Astrocyte of the cerebellum (primary cell): ENCODE measurements at places on chromosomes 3 and 15.

- DNase-seq = no peak
These were observed 34.2 kb downstream of the CLEC3B start for GRCh38 chr3:45060165-45060892.

GRCh38 chr3:24359102-24359501 lies 135.5 kb downstream of the THRB start:
- no peak for DNase-seq

DNA sequence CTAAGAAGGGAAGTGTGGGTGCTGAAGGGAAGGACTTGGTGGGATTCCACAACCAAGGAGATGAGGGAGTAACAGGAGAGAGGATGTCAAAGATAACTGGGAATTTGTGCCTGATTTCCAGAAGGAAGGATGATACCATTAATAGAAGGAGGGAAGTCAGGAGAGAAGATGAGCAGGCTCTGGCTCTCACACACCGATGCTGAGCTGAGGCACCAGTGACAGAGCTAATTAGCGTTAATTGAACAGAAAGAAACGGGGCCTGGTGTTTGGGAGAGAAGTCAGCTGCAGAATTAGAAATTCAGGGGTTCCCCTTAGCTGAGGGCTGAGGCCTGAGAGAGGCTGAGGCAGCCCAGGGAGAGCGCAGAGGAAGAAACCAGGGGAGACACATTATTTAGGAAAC lies 11.9 kb upstream of the PDIA5 start:
- DNase-seq = no peak

DNA sequence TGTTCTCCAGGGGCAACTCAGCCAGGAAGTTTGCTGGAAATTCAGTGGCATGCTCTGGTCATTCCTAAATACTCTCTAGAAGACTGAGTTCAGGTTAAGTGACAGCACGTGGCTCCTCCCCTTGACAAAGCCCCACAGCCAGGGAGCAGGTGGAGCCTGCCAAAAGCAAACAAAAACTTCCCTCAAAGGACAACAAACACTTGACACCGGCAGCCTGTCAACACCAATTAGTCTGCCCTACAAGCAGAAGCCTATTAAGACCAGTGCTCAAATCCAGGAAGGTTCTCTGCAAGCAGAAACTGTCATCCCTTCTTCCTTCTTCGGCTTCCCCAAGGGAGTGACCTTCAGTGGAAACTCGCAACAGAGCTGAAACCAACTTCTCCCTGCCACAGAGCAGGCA lies 5.0 kb downstream of the MEX3B start:
- no peak for DNase-seq

- no peak for DNase-seq
These were observed 31.4 kb upstream of the CD47 start for GRCh38 chr3:108122276-108122675.

DNA sequence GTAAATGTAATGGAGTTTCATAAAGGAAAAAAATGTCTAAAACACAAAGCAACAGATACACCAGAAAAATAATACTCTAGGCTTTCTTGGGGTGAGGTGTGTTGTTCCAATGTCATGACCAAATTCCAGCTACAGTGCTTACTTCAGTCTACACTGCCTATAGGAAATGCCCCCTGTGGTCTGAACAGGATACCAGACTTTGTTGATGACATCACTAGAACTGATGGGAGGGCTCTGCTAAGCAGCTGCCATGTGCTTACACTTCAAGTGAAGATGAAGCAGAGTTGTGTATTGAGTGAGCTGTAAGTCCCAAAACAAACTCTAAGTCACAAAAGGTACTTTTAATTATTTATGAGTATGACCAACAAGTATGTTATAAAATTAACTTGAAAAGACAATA lies 456.1 kb upstream of the IL12A start:
- DNase-seq = no peak

GRCh38 chr3:35296533-35296932 lies 342.8 kb upstream of the ARPP21 start:
- no peak for DNase-seq

DNA sequence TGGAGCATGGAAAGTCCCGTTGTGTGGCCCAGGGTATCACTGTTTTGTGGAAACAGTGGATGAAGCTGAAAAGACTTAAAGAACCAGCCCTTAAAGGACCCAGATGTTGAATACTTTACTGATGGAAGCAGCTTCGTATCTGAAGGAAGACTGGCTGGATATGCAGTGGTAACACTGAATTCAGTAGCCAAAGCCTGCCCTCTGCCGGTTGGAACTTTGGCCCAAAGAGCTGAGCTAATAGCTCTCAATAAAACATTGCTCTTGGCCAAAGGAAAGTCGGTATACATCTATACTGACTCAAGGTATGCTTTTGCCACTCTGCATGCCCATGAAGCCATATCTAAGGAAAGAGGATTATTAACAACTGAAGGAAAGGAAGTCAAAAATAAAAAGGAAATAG lies 885.4 kb downstream of the PDCD6IP start:
- DNase-seq = peak; percentile 16

- no peak for DNase-seq
These were observed 890.9 kb downstream of the GBE1 start for GRCh38 chr3:80870476-80871041.

- DNase-seq = no peak
These were observed 1166.5 kb downstream of the ROBO1 start for GRCh38 chr3:78601249-78601648.

- DNase-seq = peak; percentile 4
These were observed 26.7 kb upstream of the PIK3R4 start for GRCh38 chr3:130773366-130773765.

GRCh38 chr3:54696313-54696712 lies 231.5 kb downstream of the LRTM1 start:
- no peak for DNase-seq

- no peak for DNase-seq
These were observed 35.5 kb downstream of the ATP8B4 start for GRCh38 chr15:50083424-50084025.

DNA sequence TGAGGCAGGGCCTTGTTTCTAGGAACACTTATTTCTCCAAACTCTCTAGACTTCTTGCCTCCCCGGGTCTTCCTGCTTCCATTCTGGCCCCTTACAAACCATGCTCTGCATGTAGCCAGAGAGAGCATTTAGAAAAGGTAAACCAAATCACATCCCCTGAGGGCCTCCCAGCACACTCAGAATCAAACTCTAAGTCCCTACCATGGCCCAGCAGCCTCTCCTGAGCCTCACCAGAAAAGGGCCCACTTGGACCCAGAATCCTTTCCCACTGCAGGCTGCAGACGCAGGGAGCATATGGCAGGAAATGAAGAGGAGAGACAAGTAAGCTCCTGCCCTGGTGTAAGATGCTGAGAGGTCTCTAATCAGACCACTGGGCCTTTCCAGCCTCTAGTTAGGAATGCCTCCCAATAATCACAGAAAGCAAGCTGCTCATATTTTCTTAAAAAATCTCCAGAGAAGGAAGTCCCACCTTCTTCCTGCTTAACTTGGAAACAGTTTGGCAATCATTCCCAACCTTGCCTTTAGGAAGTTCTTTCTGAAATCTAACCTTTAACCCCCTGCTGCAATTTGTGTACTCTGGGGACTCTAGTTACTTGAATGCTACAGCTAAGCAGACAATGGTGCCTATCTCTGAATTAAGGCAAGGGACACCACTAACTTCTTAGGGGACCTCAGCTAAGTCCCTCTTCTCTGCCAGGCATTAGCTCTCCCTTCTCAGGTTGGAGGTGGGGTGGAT lies 4.2 kb downstream of the AMOTL2 start:
- DNase-seq = no peak

DNA sequence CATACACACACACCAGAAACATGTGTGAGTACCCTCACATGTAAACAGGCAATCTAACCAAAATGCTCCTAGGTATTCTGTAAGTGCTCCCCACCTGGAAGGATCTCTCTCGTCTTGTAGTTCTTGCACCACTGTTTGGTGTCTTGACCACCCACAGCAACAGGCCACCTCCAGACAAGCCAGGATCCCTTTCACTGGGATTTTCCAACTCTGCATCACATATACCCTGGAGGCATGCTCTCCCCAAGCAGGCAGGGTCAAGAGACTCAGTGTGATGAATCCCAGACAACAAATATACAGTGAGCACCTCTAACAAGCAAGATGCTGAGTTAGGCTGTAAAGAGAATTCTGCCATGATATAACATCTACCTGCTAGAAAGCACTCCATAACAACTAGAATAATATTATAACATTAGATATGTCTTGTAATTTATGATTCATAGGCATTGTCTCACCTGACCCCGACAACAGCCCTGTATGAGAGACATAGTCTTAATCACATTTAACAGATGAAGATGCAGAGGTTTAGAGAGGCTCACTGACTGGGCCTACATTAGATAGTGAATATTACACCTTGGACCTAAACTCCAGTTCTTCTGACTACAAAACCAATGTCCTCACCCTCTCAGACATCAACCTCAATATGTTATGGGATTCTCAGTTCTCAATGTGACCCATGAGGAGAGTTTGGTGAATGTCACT lies 76.5 kb upstream of the BCL6 start:
- DNase-seq = no peak

DNA sequence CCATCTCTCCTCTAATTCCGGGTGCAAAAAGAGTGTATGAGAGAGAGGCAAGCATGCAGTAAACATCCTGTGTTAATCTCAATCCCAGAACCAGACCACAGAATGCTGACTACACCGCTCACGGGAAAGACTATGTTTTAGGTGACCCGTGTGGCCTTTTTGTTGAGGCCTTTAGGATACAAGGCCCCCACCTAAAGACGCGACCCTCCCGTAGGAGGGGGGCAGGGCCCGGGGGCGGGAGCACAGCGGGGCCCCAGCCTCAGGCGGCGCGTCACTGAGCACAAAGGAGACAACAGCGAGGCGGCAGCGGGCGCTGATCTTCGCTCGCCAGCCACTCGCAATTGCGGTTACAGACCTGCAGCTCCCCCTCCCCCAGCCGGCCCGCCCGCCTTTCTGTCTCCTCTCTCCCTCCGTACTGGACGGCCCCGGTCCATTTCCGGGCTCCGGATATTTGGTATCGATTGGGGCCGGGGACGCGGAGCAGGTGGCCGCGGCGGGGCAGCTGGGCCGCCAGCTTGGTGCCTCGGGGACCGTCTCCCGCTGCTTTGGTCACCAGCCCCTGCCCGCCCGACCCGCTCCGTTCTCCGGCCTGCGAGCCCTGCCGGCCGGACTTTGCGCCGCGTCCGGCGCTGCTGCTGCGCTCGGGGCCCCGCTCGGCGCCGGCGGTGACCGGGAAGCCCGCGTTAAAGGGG lies at the start of gene CCDC50:
Gene CCDC50, plus strand, starts transcription at position 433 of the 692 bp plus-strand sequence. CDS start 281 bp downstream, outside the sequence.
- no peak for DNase-seq

DNA sequence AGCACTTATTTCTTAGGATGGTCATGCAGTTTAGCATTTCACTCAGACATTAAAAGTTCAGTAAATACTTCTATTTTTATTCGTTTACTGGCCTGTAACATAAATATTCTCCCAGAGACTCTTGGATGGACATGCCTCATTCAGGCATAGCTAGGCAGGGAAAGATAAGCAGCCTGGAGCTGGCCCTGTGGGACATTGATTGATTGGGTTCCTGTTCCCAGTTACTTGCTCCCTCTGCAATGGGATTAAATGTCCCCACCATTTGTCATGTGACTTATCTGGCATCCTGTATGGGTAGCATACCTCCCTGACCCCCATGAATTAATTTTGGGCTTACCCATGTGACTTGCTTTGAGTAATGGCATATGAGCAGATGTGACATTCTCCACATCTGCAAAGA lies 2.7 kb upstream of the SCAMP5 start:
- no peak for DNase-seq

- no peak for DNase-seq
These were observed 11.5 kb downstream of the ITPR1 start for GRCh38 chr3:4504340-4505261.

DNA sequence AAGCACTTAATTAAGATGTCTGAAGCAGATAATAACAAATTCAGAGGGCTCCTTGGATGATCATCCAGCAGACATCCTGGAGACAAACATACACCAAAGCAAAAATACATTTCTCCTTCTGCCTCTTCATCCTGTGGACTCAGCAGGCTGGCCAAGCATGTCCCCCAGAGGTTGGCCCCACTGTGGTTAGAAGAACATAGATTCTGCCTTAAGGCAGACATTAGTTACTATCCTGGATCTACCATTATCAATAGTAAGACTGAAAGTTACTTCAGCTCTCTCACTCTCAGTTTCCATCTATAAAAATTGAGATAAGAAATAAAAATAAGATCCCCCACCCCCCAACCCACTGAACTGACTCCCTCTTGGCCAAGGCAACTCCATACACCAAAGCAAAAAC lies 28.6 kb upstream of the TGFBR2 start:
- DNase-seq = no peak
